ENCODE measurements at places on chromosomes 1 and 21. TPM values are rescaled to one million over a fixed set of nuclear protein-coding genes. Genes with fewer than 3 reads are reported as not detected.
A peak's percentile ranks its signal among the peaks of the same experiment; 100 is the strongest.

- DNase-seq: peak; percentile 77
These were observed 60.4 kb downstream of the OBSCN start for GRCh38 chr1:228267962-228268880.

DNA sequence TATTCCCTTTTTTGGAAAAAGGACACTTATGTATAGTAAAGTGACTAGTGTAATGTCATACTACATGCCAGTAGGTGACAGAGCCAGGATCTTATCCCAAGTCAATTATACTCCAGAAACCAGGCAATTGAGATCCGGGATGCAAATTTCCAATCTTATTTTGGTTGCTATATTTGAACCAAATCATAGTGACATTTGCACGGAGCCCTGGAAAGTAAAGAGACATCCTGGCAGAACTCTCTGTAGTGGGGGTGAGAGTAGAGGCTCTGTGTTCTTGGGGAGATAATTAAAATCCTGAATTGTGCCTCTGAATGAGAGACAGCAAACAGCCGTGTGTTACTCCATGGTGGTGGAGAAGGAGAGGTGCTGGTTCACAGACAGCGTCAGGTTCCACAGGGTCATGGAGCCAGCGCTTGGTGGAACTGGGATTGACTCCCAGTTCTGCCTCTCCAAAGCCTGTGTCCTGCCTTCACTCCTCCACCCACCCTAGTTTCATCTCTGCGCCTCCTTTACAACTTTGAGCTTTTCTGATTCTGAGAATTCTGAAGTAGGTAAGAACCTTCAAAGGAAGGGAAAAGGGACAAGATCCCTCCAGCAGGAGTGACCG, 432.3 kb downstream of the PTPRU start:
- no peak for DNase-seq

DNA sequence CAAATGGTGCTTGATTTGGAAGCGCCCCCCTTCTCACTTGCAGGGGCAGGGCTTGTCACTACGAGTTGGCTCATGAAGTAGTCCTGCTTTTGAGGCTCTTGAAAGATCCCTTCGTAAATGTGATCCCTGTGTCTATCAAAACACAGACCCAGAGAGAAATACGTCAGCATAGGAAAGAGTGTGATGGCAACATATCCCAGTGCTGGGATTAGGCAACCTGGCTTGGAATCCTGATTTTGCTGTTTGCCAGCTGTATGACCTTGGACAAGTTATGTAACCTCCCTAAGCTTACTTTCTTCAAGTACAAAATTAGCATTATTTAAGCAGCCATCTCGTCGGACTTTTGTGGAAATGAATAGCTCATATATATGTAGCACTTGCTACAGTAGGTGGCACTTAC, 228.4 kb downstream of the ATG4C start:
- DNase-seq: no peak

DNA sequence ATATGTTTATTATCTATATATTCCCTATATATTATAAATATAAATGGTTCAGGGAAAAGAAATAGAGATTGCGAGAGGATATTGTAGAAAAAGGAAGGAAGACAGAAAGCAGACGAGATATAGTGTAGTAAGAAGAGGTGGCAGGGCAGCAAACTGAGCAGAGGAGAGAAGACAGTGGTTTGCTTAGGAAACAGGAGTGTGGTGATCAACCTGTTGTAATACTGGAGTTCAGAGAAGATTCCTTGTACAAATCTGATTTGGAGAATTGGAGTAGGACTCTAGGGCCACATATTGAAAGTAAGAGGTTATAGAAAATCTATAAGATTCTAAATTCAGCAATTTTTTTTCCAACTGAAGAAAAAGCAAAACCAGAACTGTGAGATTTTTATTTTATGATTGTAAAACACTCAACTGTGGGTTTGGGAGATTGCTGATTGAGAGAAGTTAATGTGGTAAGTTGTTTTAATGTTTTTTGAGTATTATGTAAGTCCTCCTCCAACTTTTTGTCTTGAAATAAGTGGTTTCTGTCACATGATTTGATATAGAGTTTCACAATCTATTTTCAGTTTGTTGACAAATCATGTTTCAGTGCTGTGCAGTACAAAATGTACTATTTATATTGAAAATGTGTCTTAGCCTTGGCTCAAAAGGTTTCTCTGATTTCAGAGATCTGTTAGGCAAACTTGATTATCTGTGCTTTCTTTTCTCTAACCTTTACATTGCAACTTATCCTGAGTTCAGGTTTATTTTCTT, 9.6 kb upstream of the AMY2B start:
- DNase-seq: no peak

- DNase-seq: no peak
These were observed 90.3 kb downstream of the WLS start for GRCh38 chr1:68142036-68142435.

DNA sequence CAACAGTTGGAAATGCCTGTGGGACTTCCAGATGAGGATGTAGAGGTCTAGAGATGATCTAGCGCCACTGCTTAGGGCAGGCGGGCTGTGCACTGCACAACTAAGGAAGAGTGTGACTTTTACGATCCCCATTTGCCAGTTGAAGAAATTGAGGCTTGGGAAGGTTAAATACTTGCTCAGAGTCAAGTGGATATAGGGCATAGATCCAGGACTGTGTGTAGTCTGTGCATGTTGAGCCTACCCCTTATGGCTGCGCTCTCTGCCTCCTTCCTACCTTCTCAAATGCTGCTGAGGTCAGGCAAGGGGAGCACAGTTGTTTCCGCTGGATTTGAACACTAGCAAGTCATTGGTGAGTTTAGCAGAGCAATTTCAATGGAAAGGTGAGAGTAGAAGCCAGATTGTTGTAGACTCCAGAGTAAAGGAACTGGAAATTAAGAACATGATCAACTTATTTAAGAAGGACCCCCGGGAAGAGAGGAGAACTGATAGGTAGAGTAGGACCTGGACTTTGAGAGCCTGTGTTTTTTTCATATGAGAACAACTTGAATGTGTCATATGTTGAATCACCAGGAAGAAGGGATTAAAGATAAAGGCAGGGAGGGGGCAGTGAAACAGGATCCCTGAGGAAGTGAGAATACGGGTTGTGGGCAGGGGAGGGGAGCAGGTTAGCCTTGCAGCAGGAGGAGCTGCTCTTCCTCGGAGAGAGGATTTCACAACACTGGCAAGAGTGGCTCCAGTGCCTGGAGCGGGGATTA, 2.7 kb downstream of the CAPN2 start:
- no peak for DNase-seq

DNA sequence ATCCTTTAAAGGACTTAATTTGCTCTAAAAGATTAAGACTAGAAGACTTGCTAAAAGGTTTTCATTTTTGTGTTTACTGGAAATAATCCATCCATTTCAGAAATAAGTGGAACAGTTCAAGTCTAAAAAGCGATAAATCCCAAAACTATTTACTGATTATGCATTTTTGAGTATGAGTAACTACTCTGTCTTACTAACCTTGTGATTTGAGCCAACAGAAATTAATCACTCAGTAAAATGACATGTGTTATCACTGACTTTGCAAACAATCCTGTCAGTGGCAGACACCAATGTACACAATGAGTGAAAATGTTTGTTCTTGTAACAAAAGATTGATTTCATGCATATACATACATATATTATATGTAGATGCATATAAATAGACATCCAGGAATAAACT, 218.0 kb downstream of the DENND1B start:
- DNase-seq: no peak

GRCh38 chr1:231523816-231524215, 4.7 kb upstream of the TSNAX start:
- DNase-seq: no peak

DNA sequence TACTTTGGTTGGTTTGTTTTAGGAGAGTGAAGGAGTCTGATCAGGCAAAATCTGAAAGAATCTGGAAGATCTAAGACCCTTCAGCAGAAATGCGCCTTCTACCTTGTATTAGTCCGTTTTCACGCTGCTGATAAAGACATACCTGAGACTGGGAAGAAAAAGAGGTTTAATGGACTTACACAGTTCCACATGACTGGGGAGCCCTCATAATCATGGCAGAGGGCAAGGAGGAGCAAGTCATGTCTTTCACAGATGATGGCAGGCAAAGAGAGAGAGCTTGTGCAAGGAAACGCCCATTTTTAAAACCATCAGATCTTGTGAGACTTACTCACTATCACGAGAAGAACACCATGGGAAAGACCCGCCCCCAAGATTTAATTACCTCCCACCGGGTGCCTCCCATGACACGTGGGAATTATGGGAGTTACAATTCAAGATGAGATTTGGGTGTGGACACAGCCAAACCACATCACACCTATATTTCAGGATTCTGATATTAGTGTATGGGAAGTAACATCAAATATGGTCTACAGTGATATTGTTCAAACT, 99.3 kb downstream of the GLUL start:
- DNase-seq: no peak

DNA sequence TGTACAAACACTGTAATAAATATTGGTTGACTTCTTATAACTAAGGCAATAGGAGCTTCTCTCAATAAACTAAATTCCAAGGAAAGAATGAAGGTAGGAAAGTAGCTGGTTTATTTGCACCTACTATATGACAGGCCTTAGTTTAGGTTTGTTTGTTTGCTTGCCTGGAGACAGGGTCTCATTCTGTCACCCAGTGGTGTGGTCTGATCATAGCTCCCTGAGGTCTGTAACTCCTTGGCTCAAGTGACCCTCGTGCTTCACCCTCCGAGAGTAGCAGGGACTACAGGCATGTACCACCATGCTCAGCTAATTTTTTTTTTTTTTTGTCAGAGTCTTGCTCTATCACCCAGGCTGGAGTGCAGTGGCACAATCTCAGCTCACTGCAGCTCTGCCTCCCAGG, 1.9 kb upstream of the EDARADD start:
- DNase-seq: no peak

DNA sequence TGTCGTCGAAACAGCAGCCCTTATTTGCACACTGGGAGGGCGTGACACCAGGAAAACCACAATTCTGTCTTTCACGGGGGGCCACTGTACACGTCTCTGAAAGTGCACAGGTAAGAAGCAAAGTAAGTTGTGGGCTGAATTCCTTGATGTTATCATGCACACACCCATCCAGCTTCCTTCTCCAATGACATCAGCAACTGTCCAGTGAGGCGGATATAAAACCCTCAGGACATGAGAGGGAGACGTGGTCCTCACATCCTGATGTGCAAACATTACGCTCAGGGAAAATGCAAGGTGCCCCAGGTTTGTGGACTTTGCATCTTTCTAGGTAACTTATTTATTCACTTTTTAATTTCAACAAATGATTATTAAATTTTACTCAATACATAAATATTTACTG, 3.0 kb downstream of the TFF1 start:
- DNase-seq: no peak

GRCh38 chr1:190226006-190226405, 251.7 kb downstream of the BRINP3 start:
- DNase-seq: no peak

GRCh38 chr1:204114606-204115005, 37.2 kb downstream of the ETNK2 start:
- no peak for DNase-seq

- no peak for DNase-seq
These were observed 11.3 kb downstream of the DFFB start for GRCh38 chr1:3868464-3869006.

DNA sequence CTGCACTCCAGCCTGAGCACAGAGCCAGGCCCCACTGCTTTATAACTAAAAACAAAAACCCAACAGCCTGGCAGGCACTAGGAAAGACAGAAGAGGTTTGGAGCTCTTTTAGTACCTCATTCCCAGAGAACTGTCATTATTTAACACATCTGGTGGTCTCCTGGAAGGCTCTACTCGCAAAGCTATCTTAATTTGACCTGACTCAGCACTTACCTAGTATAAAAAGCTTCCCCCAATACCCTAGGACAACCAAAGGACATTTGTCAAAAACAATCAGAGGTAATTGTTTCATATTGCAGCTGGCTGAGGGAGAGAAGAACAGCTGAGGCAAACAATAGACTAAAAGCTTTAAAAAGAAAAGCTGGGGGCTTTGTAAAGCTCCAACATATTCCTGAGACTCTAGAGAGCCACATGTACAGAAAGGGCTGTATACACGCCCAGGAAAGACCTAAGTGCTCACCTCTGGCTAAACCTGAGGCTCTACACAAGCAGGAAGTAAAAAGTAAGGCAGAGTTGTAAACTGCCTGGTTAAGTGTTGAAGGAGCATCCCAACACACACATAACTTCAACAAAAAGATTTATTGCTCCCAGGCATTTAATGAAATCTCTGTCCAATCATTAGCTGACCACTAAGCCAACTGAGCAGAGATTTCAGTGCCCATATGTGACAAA, 25.0 kb downstream of the ZNF644 start:
- DNase-seq: no peak

DNA sequence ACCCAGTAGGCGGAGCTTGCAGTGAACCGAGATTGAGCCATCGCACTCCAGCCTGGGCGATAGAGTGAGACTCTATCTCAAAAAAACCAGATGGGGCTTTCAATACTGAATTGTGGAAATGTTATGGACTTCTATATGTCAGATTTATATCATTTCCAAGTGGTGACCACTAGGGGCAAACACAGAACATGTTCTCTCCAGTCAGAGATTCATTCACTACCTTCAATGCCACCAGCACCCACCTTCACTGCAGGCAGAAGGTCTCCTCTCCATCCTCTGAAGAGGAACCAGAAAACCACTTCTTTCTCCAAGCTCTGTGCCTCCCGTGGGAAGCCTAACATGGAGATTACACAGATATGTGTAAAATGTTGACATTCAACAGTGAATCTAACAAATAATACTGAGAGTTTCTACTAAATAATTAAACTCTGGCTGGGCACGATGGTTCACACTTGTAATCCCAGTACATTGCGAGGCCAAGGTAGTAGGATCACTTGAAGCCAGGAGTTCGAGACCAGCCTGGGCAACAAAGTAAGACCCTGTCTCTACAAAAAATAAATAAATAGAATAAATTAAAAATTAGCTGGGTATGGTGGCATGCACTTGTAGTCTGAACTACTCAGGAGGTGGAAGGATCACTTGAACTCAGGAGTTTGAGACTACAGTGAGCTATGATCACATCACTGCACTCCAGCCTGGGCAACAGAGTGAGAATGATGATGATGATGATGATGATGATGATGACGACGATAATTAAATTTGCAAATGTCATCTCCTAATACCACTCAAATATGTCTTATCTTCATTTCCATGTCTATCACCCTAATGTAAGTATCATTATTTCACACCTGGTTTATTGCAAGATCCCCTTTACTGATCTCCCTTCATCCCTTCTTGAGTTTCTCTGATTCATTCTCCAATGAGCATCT, 151.1 kb downstream of the ZNF281 start:
- no peak for DNase-seq

DNA sequence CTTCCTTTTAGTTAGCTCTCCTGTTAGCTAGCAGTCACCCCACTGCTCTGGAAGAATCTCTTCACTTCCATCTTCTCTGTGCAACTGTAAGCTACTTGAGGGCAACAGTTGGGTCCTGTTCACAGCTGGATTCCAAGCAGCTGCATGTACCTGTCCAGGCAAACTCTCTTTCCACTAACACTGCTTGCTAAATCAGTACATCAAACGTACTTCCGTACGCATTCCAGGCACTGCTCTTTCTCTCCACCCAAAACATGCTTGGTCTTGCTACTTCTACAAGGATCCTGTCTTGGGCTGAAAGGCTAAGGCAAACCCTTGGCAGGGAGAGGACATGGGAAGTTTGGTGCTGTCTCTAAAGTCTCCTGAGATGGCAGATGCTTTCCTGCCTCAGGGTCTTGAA, 139.2 kb upstream of the CACNA1E start:
- DNase-seq: no peak

UTS2 gene
- total RNA-seq: not detected

IFNLR1 gene
- total RNA-seq: 2.3 TPM

URB1 gene
- total RNA-seq: 10.5 TPM

LCE2B gene
- total RNA-seq: not detected

SLC6A9 gene
- 1.8 TPM for total RNA-seq

FAM110D gene
- 3.8 TPM for total RNA-seq

PTPN14 gene
- 67.7 TPM for total RNA-seq

MTF1 gene
- 16.0 TPM for total RNA-seq

LCE1F gene
- not detected for total RNA-seq

ADGRB2 gene
- 7.7 TPM for total RNA-seq

Measured in cardiac septum (tissue), 1 donor.